ENCODE measurements at places on chromosomes 4 and X.

- DNase-seq = no peak
Observed at GRCh38 chr4:173573286-173573685, 43.3 kb upstream of the HAND2 start.

DNA sequence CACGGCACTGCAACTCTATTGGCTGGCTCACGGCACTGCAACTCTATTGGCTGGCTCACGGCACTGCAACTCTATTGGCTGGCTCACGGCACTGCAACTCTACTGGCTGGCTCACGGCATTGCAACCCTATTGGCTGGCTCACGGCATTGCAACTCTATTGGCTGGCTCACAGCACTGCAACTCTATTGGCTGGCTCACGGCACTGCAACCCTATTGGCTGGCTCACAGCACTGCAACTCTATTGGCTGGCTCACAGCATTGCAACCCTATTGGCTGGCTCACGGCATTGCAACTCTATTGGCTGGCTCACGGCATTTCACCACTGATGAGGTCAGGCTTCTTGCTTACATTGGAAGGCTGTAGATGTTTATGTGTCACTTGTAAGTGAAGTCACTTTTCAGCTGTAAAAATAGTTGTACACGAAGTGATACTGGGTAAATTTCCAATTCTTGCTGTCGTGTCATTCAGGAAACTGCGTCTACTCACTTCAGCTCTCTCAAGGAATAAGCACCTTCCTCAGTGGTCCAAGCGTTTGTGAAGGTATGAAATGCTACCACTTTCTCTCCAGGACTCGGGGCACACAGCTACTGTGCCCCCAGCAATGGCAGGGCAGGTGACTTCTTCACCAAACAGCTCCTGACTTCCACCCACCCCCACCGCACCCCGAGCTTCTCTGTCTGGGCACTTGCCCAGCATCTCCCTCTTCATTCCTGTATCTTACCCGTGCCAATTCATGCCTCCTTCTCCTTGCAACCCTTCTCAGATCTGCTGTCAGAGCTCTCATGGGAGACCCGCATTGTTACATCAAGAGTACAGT is 141.3 kb downstream of the AFAP1 start:
- no peak for DNase-seq

DNA sequence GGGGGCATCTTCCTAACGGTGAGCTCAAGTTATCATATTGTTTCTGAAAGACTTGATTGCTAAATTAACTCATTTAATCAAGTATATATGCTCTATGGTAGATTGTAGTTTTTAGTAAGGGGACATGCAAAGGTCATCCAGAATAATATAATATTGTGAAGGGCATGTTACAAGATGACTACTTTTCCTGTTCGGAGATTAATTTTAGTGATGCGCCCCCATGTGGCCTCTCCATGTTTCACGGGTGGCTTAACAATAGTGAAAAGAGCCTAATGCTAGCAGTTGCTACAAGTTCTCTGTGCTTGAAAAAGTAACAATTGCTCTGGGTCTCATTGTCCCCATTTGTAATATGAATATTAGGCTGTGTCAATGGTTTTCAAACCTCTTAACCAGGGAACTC is 12.2 kb downstream of the SMPX start:
- DNase-seq = no peak

DNA sequence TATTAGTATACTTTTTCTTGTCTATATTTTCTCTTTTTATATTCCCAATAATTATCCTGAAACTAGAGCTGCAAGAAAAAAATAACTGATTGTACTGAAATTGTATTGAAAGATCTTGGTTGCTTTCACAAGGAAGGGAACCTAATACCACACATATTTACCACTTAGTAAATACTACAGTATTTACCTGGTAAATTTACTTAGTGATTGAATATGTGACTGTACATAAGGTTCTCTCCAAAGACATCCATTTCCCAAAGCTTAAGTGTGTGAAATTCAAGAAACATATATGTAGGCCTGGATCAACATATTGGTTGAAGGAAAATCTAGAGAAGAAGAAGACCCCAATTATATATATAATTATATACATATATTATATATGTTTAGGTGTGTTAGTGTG is 1272.7 kb downstream of the C4orf33 start:
- no peak for DNase-seq

DNA sequence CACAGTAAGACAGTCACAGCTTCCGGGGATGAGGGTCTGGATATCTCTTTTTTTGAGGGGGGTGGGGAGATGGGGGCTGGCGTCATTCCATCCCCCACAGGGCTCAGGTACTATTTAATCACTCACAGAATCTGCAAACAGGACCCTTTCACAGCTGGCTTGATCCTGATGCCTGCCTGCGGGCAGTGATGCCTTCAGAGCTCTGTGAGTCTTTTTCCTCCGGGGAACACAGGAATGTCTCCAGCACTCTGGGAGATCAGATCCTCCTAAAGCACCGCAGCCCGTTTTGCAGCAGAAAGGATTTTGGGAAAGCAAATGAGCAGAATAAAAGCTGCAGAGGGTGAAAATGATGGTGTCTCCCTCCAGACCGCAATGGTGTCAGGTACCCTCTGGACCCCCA is 13.2 kb upstream of the SHOX start:
- DNase-seq = no peak

- no peak for DNase-seq
Observed at GRCh38 chrX:44957848-44958247, 84.9 kb downstream of the KDM6A start.

DNA sequence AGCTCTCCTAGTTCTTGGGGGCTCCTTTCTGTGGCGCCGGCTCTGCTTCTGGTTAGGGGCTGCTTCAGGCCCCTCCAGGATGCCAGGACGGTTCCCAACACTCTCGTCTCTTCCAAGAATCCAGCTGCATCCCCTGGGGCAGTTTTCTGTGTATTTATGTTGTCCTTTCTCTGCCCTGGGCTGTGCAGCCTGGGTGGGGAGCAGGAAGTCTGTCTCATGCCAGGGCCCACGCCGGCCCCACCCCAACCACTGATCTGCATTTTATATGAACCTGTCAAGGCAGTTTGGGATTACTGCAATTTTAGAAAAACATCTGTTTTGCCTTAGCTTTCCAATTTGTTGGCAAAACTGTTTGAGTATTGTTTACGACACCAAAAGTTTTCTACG is 14.6 kb downstream of the CTBP1 start:
- no peak for DNase-seq

GRCh38 chr4:57425610-57426009 is 315.4 kb upstream of the IGFBP7 start:
- no peak for DNase-seq
